ENCODE measurements at places on chromosomes 3 and 15. TPM values are rescaled to one million over a fixed set of nuclear protein-coding genes. Genes with fewer than 3 reads are reported as not detected.

DNA sequence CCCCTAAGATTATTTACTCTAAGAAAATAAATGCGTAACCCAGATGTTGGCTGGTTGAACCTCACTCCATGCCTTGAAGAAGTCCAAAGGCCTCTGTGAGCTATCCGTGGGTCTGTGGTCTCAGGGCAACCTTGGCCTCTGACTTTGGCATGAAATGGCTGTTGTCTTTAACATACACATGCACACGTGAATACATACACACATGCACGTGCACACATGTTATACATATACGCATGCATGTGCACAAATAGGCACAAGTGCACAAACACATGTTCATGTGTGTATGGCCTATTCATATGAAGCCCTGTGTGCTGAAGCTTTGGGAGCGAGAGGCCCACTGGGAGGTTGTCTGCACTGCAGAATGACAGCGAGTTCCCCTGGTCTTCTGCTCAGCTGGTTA lies 50.8 kb downstream of the KLF15 start:
- no peak for DNase-seq

Gene TMEM108
- total RNA-seq, result 4.8 TPM

- no peak for DNase-seq
Observed at GRCh38 chr3:18369551-18370185, 55.5 kb downstream of the SATB1 start.

DNA sequence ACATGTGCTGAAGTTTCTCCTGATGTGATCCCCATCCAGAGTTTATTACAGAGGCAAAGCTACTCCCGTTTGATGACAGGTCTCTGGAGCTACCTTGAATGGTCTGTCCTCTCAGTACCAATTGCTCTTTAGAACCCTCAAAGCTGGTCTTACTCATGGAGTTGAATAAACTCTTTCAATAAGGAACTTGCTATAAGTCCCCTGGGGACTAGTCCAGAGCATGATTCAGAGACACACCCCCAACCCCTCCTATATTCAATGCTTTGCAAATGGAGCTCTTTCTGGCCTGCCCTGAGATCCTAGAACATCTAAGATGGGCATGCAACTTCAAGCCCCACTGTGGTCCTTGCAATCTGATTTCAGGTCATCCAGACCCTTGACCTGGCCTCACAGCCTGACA lies 23.9 kb upstream of the TPM1 start:
- no peak for DNase-seq

Gene IMPG2
- total RNA-seq, result 0.53 TPM

DNA sequence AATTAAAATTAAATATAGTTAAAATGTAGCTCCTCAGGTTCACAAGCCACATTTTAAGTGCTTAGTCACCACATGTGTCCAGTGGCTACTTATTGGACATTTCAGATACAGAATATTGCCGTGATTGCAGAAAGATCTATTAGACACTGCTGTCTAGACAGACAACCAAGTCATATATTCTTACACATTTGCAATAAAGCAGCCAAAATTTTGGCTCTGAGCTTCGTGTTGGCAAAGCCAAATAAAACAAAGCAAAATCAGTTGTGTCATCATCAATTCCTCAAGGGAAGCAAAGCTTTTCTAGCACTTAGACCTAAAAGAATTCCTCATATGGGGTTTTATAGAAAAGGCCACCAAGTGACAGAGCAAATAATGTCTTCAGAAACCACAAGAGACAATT lies 193.1 kb upstream of the LPP start:
- no peak for DNase-seq

GRCh38 chr15:69570454-69570853 lies 117.8 kb downstream of the RPLP1 start:
- DNase-seq, result no peak

Gene MRPS25
- total RNA-seq, result 71.7 TPM

Gene USP3
- total RNA-seq, result 57.3 TPM

GRCh38 chr3:10443272-10444109 lies 61.9 kb downstream of the ATP2B2 start:
- no peak for DNase-seq

Gene NPAP1
- total RNA-seq, result 0.12 TPM

DNA sequence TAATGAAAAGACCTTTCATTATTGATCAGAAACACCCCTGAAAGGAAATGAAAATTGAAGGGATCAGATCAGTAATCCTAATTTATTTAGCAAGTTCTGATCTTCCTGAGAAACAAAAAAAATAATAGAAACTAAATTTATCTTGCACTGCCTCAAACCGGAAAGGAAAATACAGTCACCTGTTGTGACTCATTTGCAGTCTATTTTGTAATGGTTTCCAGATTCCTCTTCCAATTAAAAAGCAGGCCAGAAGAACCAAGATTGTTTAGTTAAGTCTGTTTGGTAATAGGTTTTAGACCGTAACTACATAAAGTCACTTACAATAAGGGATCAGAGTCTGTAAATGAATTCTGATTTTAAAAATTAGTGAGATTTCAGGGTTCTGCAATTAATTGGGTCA lies 49.7 kb upstream of the ATOSA start:
- DNase-seq, result no peak

GRCh38 chr3:149378478-149379309 lies 1.2 kb upstream of the TM4SF1 start:
- DNase-seq, result no peak

DNA sequence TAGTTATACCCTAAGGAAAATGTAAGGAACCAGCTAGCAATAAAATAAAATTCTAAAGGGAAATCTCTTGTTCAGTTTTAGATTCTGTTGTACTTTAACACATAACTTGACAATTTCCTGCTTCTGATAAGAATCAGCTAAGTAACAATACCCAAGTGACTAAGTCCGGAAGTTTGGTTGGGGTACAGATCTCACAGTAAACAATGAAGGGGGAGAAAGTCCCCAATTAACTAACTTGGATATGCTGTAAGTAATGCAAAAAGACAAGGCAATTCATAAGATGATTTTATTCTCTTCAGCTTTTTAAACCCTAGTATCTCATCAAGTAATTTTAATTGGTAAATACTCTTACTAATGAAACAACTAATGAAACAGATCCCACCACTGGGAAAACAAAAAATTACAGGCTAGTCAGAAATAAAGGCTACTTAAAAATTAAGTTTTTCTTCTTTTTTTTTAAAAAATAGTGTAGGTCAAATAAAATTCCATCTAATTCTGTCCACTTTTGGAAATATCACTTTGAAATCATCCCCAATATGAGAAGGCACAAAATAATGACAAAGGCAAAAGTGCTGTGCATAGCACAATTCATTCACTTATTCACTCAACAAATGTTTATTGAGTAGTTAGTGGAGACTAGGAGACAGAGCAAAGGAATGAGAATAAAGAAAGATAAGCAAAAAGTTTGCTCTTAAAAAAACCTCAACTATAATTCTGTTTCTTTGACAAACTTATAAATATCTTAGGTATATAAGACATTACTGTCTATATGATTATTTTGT lies 37.8 kb upstream of the IL20RB start:
- no peak for DNase-seq

Gene SPATA12
- total RNA-seq, result not detected

Gene TNFAIP8L3
- 8.2 TPM for total RNA-seq

DNA sequence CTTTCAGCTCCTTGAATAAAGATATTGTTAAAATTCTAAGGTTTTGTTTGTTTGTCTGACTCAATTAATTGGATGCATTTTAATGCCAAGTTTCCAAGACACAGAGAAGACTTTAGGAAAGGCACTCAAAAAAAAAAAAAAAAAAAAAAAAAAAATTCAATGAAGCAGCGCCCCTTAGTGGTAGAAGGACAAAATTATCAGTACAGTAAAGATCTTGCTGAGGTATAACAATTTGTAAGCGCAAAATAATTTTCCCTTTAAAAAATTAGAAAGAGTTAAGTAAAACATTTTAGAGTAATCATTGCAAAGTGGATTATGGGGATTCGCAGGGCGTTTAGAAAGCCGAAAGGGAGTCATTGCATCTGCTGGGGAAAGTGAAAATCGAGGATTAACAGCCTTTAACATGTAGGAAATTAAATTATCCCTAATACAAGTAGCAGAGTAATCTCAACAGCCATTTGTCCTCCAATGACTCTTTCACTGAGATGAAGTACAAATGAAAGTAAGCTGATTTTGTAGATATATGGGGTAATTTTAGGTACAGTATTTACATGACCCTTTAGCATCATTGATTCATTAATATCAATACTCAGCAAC lies 5.8 kb upstream of the DIS3L start:
- DNase-seq, result no peak

Gene ZSCAN29
- total RNA-seq, result 45.6 TPM

- DNase-seq, result no peak
Observed at GRCh38 chr15:63369296-63369695, 12.3 kb downstream of the CA12 start.

GRCh38 chr15:44656298-44656697 lies 7.2 kb downstream of the SPG11 start:
- no peak for DNase-seq

DNA sequence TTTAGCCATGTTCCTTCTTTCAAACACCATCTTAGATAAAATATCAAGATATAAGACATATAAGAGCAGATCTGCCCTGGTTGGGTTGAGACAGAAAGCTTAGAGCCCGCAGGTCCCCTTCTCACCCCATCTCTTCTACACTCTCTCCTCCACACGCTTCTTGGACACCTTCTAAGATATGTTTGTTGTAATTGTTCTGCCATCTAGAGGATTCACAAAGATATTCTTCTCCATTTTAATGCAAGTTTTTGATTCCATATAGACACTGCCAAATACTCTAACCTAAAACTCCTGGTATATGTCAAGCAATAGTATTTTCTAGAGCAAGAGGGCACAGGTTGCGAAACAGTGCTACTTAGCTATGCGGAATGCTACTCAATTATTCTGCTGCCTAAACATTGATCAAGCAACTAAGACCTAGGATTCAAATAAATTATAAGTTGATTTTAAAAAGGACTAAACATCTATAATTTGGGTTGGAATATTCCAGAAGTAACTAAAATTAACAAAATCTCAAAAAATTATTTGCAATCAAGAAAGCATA lies 6.8 kb downstream of the CHRM5 start:
- DNase-seq, result no peak

GRCh38 chr15:90903733-90904536 lies 833 bp downstream of the MAN2A2 start:
- DNase-seq, result no peak

Gene DUOXA2
- 0.17 TPM for total RNA-seq

- no peak for DNase-seq
Observed at GRCh38 chr15:60761505-60761845, 282.5 kb upstream of the ICE2 start.

DNA sequence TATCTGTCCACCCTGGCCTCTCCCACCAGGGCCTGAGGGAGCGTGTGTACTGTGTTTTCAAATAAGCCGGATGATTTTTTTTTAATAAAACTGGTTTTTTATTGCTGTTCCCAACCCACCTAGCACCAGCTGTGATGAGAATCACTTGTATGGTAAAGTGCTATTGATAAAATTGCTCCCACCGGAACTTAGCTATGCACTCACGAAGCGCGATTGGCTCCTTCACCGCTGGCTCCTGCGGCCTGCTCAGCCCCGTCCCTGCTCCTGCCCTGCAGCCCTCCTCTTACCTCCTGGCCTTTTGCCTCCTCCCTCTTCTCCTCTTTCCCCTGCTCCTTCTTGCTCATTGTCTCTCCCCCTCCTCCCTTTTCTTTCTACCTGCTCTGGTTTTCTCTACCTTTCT lies 183.7 kb downstream of the TLE3 start:
- no peak for DNase-seq

Gene GPR160
- total RNA-seq, result 13.1 TPM

GRCh38 chr3:46462511-46462910 lies 2.2 kb downstream of the LTF start:
- DNase-seq, result no peak

Gene VILL
- 14.2 TPM for total RNA-seq

- no peak for DNase-seq
Observed at GRCh38 chr15:50687302-50687902, 805 bp upstream of the TRPM7 start.

DNA sequence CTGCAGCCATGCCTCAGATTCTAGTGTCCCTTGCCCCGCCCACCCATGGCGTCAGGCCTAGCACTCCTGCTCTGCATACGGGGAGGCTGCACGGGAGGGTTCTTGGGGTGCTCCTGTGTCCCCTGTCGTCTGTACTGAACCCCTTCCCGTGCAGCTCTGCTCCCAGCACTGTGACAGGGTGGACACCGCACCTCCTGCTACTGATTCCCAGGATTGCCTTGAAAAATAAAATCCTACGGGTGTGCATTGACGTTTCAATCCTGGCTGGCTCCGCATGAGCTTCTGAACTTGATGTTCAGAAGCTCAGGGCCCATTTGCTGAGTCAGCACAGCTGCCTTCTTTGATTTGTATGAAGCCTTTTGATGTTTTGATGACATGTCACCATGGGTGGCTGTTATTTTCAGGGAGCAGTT lies 176.4 kb downstream of the APBA2 start:
- no peak for DNase-seq

Gene ANKRD34C
- total RNA-seq, result not detected

GRCh38 chr3:100577382-100578008 lies 31.9 kb upstream of the ADGRG7 start:
- no peak for DNase-seq

Gene CNTN4
- total RNA-seq, result 29.7 TPM

DNA sequence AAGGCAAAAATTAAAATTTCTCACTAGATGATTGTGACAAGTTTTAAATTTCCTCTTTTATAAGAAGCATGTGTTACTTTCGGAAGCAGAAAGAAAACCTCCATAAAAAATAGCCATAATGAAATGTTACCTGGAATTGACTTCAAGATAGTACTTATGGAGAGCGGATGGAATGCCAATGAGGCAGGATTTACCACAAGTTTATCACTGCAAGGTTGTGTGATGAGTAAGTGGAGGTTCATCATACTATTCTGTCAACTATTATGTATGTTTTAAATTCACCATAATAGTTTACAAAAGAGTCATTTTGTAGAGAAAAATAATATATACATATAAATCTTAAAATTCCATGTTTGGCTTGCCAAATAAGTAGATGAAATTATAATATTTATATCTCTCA lies 230.3 kb downstream of the SCAPER start:
- no peak for DNase-seq

GRCh38 chr3:13538520-13539291 lies 10.2 kb upstream of the FBLN2 start:
- no peak for DNase-seq

DNA sequence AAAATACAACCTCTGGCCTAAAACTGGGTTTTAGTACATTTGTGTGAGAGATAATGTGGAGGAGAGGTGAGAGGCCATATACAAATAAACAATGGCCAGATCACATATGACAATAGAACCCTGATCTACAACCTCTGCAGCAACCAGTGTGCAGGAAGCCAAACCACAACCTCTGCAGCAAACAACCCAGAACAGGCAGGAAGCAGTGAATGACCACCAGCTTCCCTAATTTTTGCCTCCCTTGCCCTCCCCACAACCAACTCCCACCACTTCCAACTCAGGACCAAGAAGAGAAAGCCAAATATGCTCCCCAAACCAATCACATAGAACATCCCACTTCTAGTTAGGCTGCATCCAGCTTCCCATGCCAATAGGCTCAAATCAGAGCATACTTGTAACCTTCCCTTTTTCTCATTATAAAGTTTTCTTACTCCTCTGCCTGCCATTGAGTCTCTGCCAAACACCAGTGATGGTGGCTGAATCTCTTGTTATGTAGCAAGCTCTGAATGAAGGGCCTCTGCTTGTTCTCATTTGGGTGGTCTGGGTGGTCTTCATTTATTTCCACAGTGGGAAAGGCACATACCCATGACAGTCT lies 102.6 kb upstream of the GAP43 start:
- no peak for DNase-seq
